ENCODE measurements at places on chromosomes 6 and 20. TPM values are rescaled to one million over a fixed set of nuclear protein-coding genes. Genes with fewer than 3 reads are reported as not detected.

Gene CLVS2
- not detected for total RNA-seq

Gene BANF2
- not detected for total RNA-seq

Gene HTR1E
- total RNA-seq = not detected

Gene SLC26A8
- not detected for total RNA-seq

Gene HLA-DPB1
- total RNA-seq = 20.7 TPM

Gene GSTA3
- not detected for total RNA-seq

Gene MCCD1
- total RNA-seq = not detected

Gene ALDH8A1
- total RNA-seq = 0.32 TPM

Gene BNIP5
- total RNA-seq = not detected

Gene APOM
- 1.8 TPM for total RNA-seq

Gene MUC22
- total RNA-seq = not detected

Gene BCAS4
- total RNA-seq = 1.4 TPM

Gene CST2
- total RNA-seq = not detected

Gene CALHM5
- total RNA-seq = 2.3 TPM

Gene UBD
- total RNA-seq = 0.13 TPM

Gene ZFP57
- not detected for total RNA-seq

Gene TTLL9
- not detected for total RNA-seq

Gene MOXD1
- 16.0 TPM for total RNA-seq

Gene KIF25
- total RNA-seq = 0.56 TPM

Gene NKAPL
- total RNA-seq = 2.5 TPM

Gene B4GALT5
- total RNA-seq = 20.3 TPM

Gene SEMG1
- total RNA-seq = not detected

Gene FAM162B
- total RNA-seq = 31.2 TPM

Gene SLC35F1
- under 0.01 TPM for total RNA-seq

Gene MYMX
- total RNA-seq = 2.0 TPM

Gene FAM120B
- total RNA-seq = 17.6 TPM

Gene HSPA1A
- total RNA-seq = 130 TPM

Gene WFDC8
- total RNA-seq = not detected

Gene CNR1
- total RNA-seq = not detected

Gene KCNS1
- total RNA-seq = not detected

Gene C6orf163
- 0.13 TPM for total RNA-seq

Gene CLPSL2
- total RNA-seq = not detected

Gene EFHC1
- 17.4 TPM for total RNA-seq

Gene LBP
- 1.3 TPM for total RNA-seq

Gene E2F1
- total RNA-seq = 3.9 TPM

Gene IP6K3
- total RNA-seq = 6.6 TPM

Gene THEMIS
- total RNA-seq = not detected

Gene TNF
- not detected for total RNA-seq

Gene TCF21
- 119 TPM for total RNA-seq

Gene NUDT3
- 33.9 TPM for total RNA-seq

Gene BHLHE23
- not detected for total RNA-seq

All from epithelial cell of alveolus of lung (primary cell).